ENCODE measurements at places on chromosomes 1 and 21.
A peak's percentile ranks its signal among the peaks of the same experiment; 100 is the strongest.

DNA sequence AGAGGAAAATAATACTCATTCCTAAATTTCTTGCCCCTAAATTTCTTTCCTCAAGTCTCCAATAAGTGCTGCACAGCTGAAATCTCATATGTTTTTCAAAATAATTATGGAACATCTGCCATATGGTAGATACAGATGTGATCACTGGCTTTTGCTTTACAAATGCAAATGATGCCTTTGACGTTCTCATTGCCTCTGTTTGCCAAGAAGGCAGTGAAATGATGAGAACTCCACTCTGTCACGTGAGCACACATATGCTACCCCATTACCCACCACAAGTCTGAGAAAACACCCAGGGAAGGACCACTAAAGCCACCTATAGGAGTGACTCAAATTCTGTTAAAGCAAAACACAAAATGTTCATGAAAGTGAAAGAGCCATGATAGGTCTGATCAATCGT lies 43.9 kb downstream of the DSCAM start:
- no peak for DNase-seq

- no peak for DNase-seq
Observed at GRCh38 chr21:37469441-37469840, 102.9 kb downstream of the DYRK1A start.

DNA sequence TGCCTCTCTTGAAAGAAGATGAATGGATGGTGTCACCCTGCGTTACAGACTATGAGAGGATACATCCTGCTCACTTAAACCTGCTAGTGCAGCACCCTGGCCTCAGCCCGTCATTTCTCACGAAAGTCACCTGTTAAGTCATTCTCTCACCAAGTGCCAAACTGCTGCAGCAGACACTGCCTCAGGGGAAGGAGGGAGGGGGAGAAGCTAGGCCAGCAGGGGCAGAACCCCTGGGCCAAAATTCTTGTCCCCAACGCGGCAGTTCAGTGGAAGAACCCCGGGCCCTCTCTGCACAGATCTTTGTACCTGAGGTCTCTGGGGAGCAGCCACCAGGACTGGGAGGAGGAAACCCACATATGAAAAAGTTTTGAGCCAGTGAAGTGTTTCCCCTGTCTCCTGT lies 37.6 kb downstream of the SYT6 start:
- no peak for DNase-seq

DNA sequence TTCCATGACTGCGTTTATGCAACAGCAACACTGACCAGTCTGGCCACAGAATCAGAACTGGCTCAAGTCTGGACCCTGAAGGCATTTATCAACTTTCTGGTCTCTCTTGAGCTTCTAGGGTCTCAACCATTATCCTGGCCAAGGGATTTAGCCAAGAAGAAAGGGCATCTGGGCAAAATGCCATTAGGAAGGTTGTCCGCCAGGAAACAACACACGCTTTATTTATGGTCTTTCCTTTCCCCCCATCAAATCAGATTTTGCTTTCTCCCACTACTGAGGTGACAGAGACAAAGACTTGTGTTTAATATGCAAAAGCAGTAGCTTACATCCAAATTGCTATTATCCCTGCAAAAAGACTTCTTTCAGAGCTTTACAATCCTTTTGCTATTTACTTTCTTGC lies 81.6 kb upstream of the PPP2R5A start:
- no peak for DNase-seq

DNA sequence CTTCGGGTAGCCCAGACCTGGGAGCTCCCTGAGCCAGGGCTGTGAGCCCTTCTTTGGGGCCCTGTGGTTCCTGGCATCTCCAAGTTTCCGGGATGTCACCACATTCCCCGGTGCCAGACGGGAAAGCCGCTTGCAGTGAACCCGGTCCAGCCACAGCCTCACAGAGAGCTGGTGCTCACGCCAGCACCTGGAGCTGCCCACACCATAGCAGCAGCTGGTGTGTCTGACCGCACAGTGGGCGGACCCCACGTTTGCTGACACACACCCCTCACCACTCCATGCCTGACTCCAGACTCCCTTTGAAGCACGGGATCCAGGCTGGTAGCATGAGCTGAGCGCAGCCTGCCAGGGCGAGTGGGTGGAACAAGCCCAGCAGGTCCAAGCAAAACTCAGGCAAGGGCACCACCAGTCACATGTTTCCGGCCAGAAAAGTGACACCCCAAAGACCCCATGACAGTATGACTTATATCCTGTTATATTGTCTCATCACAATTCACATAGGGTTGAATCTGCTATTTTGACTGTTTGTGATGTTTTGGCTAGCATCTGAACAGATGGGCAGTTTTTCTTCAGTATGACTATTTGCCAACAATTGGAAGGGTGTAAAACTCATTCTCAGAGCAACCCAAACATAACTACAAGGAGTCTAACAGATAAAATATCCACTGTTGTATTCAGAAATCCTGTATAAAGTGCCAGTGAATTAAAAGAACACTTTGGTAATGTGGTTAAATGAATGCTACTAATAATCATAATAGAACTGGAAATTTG lies 285.4 kb downstream of the SMYD3 start:
- no peak for DNase-seq

DNA sequence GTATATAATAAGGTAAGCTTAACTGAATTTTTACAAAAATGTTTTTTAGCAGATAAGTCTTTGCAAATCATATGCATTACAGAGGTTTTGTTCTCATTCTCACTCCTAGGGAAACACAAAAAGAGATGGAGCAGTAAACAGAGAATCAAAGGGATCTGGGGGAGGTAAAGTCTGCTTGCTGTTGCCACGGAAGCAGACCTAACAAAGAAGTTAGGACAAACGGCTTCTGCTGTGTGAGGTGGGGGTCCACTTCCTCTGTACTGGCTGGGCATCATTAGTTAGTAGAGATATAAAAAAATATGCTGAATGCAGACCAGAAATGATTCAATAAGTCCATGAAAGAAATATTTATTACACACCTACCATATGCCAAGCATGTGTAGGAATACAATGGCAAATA lies 34.2 kb downstream of the GJA5 start:
- DNase-seq, result no peak

DNA sequence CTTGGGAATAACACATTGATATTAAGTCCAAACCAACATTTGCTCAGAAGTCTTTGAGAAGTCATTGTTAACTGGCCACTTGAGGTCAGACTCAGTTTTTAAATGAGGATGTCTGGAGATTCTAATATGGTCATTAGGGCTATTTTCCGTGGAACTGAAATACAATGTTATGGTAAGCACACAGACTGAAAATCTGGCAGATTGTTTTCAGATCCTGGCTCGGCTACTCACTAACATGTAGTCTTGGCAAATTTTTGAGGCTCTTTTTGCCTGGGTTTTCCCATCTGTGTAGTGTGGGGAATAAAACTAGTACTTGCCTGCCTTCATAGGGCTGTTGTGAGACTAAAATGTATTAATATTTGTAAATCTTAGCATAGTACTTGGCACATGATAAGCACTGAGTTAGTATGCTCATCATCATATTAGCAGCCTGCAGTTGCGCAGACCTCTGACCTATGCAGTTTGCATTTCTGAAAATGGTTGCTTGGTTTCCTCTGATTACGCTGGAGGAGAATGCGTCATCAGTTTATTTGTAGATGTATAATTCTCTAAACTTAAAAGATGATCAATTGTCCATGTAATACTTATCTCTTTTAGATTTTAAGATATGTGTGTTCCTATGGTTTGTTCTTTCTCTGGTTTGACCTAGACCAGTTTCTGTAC lies 100.8 kb downstream of the C1orf21 start:
- DNase-seq, result no peak

GRCh38 chr1:184827600-184828368 lies 73.1 kb upstream of the EDEM3 start:
- no peak for DNase-seq

- no peak for DNase-seq
Observed at GRCh38 chr21:14690886-14691285, 144.8 kb upstream of the SAMSN1 start.

GRCh38 chr1:17265162-17265561 lies 16.3 kb downstream of the PADI3 start:
- no peak for DNase-seq

DNA sequence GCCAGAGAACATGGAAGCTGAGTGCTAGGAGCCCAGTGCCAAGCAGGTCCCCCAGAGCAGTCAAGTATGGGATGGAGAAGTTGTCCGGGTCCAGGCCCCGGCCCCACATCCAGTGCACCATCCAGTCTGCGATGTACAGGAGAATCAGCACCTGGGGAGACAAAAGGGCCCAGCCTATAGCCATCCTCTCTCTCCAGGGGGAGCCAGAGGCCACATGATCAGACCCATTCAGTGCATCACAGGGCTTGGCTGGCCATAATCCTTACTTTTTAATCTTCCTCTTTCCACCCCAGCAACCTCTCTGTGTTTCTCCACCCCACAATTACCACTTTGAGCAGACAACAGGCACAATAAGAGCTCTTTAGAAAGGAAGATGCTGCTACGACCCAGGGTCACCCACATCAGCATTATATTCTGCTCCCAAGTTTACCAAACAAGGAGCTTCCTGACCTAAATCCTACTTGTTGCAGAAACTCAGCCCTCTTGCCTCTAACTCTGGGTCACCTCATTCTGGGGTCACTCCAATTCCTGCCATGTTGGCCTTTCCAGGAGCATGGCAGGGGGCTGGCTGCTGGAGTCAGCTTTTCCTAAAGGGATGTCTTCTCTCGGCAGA lies 16.4 kb upstream of the RAB29 start:
- no peak for DNase-seq

- no peak for DNase-seq
Observed at GRCh38 chr1:186760446-186760845, 68.3 kb upstream of the PLA2G4A start.

- DNase-seq, result no peak
Observed at GRCh38 chr1:32652244-32652962, 1.4 kb downstream of the RBBP4 start.

- no peak for DNase-seq
Observed at GRCh38 chr21:15682186-15682895, 47.4 kb upstream of the USP25 start.

- no peak for DNase-seq
Observed at GRCh38 chr1:203204756-203205155, 18.3 kb upstream of the CHI3L1 start.

DNA sequence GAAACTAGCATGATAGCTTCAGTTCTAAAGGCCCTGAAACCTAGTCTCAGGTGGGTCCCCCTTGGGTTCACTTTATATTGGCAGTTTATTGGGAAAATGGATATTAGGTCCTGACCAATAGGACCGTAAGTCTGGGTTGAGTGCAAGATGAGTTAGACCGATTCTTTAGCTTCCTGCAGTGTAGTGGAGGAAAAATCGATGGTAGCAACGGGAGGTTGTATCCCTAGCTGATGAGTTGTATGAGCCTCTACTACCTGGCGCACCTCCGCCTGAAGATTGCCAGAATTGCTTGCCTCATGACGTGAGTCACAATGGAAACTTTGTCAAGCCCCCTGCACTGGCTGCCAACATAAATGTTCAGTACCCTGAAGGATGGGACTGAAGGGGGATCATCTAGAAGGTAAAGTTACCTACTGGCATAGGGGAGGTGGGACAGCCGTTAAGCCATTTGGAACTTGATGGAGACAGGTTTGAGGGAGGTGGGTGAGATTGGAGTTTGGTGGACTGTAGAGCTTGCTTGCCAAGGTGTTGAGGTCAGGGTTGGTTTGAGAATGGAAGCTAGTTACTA lies 3.9 kb downstream of the RCC1 start:
- no peak for DNase-seq

DNA sequence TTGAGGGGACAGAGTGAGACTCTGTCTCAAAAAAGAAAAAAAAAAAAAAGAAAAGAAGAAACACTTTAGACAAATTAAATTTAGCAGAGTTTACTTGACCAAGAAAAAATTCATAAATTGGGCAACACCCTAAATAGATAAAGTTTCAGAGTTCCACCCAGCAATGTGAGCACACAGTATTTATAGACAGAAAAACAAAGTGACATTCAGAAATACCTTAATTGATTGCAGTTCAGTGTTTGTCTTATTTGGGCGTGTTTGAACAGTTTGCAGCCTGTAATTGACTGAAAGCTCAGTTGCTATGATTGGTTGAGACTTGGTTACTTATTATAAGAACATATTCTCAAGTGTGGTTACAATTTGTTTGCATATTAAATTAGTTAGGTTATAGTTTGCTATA lies 603.5 kb upstream of the NEGR1 start:
- no peak for DNase-seq

GRCh38 chr1:39269791-39270342 lies 65.4 kb downstream of the MACF1 start:
- DNase-seq, result peak; percentile 23

DNA sequence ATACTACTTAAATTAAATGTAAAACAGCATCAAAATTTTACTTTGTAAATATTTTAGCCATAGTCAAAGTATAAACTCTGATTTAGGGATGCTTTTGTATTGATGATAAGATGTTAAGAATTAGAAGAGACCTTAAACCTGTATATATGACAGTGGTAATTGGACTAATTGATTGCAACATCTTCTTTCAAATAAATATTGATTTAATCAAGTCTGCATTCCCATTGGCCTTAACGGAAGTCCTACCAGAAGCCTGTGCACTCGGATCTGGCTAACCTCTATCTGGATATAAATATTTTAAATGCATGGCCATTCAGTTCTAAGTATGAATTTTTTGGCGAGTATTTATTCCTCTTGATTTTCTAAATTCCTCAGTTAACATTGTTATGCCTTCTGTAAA lies 856.1 kb downstream of the USP25 start:
- no peak for DNase-seq

DNA sequence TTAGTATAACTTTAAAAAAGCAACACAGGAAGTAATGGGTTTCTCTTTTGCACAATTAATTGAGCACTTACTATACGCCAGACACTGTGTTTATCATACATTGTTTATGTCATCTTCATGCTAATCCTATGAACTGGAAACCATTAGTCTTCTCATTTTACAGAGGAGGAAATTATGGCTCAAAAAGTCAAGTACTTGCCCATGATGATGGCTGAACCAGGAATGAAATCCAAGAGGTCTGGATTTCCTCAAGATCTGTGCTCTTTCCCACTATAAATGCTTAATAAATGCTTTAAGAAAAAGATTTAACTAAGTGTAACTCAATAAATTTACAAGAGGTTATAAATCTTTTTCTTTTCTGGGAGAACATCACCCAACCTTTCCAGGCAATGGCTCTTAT lies 303.7 kb upstream of the RRP15 start:
- DNase-seq, result no peak

GRCh38 chr1:47223921-47224675 lies 7.9 kb downstream of the TAL1 start:
- DNase-seq, result no peak

DNA sequence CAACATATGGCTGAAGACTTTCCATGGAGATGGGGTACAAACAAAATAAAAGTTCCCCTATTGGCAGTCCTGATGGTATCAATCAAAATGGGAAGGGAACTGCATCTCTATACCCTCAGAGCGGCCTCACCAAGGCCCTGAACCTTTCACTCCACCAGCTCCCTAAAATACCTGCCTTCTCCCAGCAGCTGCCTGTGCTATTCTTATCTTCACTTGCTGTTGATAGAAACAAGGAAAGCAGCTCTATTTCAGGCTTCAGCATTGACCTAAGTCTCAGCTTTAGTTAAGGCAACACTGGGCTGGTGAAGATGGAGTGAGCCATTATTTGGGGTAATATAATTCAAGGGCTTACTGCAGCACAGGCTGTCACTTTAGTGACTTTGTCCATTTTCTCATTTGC lies 21.7 kb upstream of the PIGC start:
- DNase-seq, result no peak

- no peak for DNase-seq
Observed at GRCh38 chr1:54099061-54099610, 45.7 kb downstream of the TCEANC2 start.
